ENCODE measurements at places on chromosomes 3 and 15.

DNA sequence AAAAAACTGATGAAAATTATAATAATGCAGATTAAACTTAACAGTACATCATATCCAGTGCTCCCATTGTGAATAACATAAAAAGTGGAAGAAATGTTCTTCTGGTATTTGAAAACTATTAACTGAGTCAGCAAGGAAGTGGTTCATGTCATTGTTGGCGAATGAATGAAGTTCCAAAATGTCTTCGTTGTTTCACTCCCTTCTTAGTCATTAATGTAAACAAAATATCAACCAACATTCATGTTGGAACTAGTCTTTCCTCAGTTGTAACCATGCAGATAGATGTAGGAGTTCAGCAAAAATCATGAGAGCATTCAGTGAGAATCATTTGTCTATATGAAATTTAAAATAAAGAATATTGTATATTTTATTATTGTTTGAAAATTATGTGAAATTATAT lies 44.1 kb upstream of the ICE2 start:
- DNase-seq, result no peak

GRCh38 chr3:23888617-23889228 lies 28.1 kb downstream of the NKIRAS1 start:
- no peak for DNase-seq

GRCh38 chr3:20666091-20666490 lies 480.1 kb upstream of the SGO1 start:
- DNase-seq, result no peak

- no peak for DNase-seq
These were observed 685 bp upstream of the FOXB1 start for GRCh38 chr15:60003243-60004008.

DNA sequence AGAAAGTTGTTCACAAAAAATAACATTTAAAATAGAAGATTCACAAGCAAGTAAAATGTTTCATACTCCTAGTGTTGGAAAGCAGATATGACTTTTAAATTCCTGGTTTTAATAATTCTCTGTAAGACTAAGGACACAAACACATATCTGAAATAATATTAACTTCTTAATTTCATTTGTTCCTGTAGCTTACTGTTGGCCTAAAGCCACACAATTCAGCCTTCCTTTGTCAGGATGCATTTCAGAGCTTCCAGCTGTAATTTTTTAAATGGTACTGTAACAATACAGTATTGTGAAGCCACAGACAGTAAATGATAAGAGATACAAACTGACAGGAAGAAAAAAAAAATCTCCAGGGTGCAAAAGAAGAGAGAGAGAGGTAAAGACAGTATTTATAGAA lies 84.2 kb downstream of the TMCC1 start:
- DNase-seq, result no peak

DNA sequence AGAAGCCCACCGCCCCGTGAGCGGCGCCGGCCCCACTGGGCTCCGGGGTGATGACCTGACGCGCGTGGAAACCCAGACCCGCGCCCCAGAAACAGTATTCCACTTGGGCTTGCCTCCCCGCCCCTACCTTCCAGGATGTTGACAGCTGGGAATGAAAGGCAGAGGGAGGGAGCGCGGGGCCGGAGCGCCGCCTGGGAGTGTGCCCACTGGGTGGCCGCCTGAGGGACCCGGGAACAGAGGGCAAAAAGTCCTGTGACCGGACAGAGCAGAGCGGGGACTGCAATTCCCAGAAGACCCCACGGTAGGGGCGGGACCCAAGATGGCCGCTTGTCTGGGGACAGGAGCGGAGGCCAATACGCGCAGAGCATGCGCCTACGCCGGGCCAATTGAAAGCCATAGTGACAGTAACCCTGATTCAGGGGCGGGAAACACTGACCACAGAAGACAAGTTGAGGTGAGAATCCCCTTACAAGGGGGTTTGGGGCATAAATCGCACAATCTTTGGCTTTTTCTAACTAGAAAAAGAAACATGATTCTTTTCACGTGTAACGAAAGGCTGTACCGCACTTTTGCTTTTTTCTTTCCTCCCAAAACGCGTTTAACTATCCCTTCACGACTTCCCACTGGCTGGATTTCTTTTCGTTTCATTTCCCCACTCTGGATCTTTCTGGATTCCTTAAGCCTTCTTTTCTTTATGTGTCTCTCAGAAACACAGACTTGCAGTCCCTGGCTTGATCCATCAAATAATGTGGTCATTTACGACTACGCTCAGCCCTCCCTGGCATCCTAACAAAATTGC lies at the start of gene FHIT:
TSS of gene FHIT (minus strand) at position 279 of the 799 bp plus-strand sequence.
- peak; percentile 77 for DNase-seq

DNA sequence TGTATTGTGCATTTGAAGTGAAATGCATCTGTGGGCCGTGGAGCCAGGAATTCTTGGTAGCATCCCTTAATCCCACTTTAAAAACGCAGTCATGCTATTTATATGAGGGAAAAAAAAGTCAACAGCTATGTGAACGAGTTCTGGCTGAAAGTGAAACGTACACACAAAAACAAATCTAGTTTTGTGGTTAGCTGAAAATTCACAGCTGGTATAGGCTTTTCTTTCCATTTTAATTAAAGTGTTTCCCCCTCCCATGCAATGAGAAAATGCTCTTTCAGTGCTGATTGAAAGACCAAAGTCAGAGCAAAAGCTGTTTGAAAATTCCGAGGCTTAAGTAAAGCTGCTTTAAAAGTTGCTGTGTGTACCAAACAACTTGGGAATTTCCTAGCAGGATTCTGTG lies 297.4 kb downstream of the PLCL2 start:
- DNase-seq, result no peak

- DNase-seq, result no peak
These were observed 38.8 kb upstream of the RNF7 start for GRCh38 chr3:141699324-141699723.

DNA sequence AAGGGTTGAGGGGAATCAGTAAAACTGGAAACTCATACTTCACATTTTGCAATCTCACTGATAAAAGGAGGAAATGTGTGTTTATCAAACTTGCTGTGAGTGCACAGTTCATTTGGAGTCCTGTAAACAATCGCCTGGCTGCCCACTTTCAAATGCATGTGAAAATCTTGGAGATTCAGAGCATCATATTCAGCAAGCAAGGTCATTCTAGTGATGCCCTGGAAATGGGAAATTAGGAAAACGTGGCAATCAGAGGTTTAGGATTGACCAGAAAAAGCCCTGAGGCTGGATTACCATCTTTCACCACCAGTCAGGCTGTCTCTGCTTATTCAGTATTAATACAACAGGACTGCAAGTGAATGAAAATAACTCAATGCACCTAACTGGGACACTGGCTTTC lies 23.9 kb downstream of the DPH6 start:
- no peak for DNase-seq

- no peak for DNase-seq
These were observed 127.0 kb downstream of the STAG1 start for GRCh38 chr3:136624894-136625815.

DNA sequence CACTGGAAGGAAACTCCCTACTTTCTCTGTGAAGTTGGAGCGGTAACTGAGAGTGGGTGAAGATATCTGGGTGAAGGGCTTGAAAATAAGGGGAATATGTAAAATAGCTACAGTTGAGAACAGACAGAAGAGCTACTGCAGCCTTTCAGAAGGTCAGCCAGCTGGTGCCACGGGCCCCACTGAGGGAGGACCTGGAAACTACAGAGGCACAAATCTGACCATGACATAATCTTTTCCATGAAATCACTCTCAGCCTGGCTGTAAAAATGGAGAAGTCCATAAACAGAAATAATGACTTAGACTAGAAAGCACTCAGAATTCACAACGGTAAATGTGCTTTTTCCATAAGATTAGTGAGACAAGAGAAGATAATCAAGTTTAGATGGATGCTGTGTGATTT lies 46.4 kb downstream of the ST3GAL6 start:
- DNase-seq, result no peak

All from NCI-H510A (cell line).